Stimulated activated CD4-positive, alpha-beta T cell treated with anti-CD3 and anti-CD28 coated beads, TNF-alpha, amount 100 ng/mL, for 4 hours (primary cell): ENCODE measurements at places on chromosomes 5 and 9.

- no peak for DNase-seq
These were observed 48.4 kb downstream of the GALNT10 start for GRCh38 chr5:154238776-154239481.

GRCh38 chr5:80962630-80963520 lies 2.7 kb downstream of the RASGRF2 start:
- no peak for DNase-seq

GRCh38 chr5:172453986-172454357 lies 353 bp downstream of the SH3PXD2B start:
- DNase-seq, result no peak

- no peak for DNase-seq
These were observed 22.9 kb upstream of the HMGCS1 start for GRCh38 chr5:43336159-43336558.

- DNase-seq, result no peak
These were observed 596.6 kb upstream of the ZNF608 start for GRCh38 chr5:125343015-125343414.

DNA sequence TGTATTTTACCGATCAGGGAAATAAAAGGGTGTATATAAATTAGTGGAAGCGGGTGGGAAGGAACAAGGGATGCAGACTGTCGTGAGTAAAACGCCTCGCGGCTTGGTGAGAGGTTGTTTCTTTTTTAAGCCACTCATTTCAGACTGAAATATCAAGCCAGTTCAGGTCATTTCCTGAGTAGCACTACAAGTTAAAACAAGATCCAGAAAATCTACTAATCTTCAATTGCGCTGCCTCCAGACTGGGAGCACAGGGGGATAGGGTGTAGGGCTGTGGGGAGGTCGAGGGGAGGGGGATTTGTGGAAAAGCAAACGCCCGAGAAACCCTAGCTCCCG lies 140.8 kb downstream of the TSSK1B start:
- no peak for DNase-seq
